ENCODE measurements at places on chromosomes 5 and 9.

GRCh38 chr5:25255128-25255527, 610.4 kb upstream of the CDH10 start:
- DNase-seq, result no peak

- DNase-seq, result no peak
These were observed 248.9 kb downstream of the CWC27 start for GRCh38 chr5:65017636-65018035.

DNA sequence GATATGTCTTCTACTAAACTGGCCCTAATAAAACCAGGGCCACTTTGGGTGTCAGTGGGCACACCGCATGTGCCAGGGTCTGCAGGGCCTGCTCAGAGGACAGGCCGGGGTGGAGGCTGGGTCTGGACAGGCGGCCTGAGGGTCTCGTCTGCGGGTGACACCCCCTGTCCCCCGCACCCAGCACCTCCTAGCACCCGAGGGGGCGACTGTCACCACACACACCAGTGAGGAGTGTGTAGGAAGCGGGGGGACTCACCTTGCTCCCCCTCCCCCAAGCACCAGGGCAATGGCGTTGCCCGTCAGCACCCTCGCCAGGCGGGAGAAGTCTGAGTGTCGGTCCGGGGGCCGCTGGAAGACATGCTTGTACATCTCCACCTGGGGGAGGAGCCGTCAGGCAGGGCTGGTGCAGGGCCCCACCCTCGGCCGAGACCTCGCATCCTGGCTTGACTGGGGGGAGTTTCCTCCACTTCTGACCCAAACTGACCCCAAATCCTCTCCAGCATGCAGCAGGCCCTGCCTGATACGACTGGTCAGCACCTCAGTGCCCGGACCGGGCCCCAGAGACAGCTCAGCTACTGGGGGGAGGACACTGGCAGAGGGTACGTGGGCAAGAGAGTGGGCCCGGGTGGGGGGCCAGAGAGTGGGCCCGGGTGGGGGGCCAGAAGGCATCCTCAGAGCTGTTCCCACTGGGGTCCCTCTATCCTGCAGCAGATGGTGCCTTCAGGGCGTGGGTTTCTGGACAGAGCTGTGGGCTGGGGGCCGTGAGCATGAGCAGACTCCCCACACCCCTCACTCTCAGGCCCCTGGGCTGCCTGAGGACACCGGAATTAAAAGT, 18.9 kb upstream of the NSMF start:
- DNase-seq, result no peak

DNA sequence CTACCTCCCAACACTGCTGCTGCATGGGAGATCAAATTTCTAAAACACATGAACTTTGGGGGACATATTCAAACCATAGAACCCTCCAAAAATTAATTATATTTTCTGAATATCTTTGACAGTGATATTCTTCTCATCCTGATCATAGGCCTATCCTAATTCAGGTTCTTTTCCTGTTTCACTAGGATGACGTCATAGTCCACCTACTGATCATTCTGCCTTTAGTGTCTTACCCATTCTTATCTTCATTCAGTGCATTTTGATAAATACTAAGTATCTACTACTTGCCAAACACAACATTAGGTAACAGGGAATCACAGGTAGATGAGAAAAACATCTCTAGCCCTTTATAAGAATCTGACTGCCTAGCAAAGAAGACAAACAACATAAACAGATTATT, 179.1 kb upstream of the PRLR start:
- DNase-seq, result no peak

DNA sequence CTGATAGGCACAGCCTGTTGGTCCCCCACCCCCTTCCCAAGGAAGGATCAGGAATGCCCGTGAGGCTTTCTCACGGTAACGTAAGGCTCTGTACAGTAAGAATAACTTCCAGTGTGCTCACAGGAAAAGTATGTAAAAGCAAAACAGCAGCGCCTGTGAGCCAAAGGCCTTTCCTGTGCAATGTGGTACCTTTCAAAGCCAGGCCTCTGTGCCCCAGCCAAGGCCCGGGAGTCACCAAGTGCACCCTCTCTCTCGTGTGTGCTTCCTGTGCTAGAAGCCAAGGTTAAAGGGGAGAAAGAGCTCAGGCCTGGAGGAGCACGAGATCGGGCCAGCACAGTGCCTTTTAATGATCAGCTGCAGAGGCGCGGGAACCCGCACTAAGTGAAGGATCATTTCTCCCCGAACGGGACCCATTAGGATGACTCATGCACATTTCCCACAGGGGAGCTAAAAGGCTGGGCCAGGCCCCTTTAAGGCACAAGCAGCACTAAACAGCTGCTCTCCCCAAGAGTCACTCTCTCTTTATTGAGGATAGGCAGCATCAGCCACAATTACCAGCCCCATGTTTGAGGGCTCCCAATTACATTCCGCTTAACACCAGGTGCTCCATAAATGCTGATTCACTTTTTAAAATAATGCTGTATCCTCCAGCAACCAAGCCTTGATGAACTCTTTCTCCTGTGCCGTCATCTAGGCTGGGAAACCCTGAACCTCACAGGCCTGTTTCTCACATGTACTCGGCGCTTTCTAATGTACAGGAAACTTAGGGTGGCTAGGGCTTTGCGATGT, 42.8 kb downstream of the SHB start:
- DNase-seq, result no peak

- no peak for DNase-seq
These were observed 613.6 kb downstream of the ZNF608 start for GRCh38 chr5:124132843-124133242.

- DNase-seq, result no peak
These were observed 502.7 kb downstream of the TLE4 start for GRCh38 chr9:80074439-80074838.

DNA sequence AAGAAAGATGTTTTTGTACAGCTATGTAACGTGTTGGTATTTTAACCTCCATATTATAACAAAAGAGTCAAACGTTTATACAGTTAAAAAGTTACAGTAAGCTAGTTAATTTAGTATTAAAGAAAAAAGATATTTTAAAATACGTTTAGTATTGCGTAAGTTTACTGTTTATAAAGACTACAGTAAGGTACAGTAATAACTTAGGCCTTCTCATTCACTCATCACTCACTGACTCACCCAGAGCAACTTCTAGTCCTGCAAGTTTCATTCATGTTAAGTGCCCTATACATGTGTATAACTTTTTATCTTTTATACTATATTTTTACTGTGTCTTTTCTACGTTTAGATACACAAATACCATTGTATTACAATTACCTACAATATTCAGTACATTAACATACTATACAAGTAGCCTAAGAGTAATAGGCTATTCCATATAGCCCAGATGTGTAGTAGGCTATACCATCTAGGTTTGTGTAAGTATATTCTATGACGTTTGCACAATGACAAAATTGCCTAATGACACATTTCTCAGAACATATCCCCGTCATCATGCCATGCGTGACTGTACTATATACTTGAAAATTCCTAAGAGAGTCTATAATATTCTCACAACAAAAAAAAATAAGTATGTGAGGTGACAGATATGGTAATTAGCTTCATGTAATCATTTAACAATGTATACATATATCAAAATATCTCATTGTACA, 33.8 kb downstream of the ERP44 start:
- no peak for DNase-seq

- DNase-seq, result no peak
These were observed 1.9 kb downstream of the GCNT4 start for GRCh38 chr5:75050415-75050814.

- no peak for DNase-seq
These were observed 141.8 kb upstream of the CD180 start for GRCh38 chr5:67338421-67338820.

GRCh38 chr9:35226651-35227050, 64.8 kb downstream of the UNC13B start:
- no peak for DNase-seq

GRCh38 chr9:127741831-127742434, 6.8 kb upstream of the TOR2A start:
- no peak for DNase-seq

DNA sequence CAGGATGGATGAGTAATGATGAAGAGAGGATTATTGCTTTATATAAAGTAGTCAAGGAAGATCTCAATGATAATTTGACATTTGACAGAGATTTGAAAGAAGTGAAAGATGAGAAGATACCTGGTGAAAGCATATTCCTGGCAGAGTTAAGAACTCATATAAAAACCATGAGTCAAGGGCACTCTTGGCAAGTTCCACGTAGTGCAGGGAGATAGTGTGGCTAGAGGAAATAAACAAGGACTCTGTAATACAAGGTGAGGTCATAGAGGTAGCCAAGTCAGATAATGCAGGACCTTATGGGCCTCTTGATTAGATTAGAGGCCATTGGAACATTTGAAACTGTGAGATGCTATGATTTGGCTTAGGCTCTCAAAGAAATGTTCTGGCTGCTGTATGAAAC, 72.3 kb downstream of the HCN1 start:
- no peak for DNase-seq

DNA sequence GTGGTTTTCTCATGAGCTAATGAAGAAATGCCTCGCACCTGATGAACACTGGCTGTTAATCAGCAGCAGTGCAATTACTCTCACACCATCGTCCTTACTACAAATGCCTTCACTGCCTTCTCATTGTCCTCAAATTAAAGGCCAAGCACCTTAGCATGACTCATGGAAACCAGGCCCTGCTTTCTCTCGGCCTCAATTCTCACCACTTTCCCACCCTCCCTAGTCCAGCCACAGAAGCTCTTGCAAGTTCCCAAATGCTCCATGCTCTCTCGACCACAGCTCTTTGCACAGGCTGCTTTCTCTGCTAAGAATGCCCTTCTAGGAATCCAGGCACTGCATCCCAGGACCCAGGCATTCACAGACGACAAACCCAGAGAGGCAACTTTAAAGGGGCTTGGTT, 94.6 kb upstream of the KLF4 start:
- no peak for DNase-seq

- no peak for DNase-seq
These were observed 14.2 kb downstream of the RFX3 start for GRCh38 chr9:3511551-3511950.

DNA sequence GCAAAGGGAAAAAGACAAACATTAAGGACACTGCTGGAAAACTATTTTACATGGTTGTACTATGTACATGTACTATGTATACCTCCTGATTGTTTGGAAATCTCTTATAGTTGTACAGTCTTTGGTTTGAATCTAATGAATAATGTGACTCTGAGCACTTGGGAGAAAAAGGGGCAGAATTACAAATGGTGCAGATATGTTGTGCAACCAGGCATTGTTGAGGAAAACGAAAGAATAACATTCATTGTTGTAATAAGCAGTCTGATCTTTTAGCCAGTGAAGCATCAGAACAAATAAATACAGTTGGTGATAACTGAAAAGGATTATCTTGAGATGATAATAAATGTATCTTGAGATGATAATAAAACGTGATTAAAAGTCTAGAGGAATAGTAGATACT, 87.2 kb downstream of the CSNK1G3 start:
- no peak for DNase-seq

DNA sequence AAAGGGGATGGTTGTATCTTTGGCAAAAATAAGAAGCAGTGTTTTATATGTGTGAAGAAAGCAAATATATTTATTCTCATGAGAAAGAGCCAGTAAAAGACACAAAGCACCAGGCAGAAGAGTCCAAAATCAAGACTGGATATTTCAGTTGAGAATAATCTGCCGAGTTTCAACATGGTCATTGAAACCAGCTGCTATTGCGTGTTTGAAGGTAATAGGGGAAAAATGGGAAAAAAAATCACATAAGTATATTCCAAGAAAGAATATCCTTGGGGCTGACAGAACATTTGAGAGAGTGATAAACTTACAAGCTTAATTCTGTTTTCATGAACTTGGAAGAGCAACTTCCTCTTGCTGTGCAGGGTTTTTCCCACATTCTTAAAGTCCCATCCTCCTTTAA, 79.9 kb downstream of the ISOC1 start:
- no peak for DNase-seq

DNA sequence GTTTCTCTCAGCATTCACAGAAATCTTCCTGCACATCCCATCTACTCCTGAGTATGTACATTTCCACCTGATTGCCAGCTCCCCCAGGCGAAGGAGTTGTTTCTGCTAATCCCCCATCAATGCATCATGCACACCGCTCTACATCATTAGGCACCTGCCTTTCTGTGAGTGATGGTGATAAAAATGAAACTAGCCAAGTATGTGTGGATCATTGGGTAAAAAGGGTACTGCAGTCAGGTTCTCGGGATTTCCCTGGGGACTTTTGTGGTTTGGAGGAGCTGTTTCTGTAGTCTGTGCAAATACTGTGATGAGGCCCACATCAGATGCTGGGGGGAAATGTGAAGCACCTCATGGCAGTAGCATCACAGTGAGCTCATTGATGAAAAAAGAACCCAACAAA, 30.4 kb downstream of the CAMK4 start:
- peak; percentile 45 for DNase-seq

DNA sequence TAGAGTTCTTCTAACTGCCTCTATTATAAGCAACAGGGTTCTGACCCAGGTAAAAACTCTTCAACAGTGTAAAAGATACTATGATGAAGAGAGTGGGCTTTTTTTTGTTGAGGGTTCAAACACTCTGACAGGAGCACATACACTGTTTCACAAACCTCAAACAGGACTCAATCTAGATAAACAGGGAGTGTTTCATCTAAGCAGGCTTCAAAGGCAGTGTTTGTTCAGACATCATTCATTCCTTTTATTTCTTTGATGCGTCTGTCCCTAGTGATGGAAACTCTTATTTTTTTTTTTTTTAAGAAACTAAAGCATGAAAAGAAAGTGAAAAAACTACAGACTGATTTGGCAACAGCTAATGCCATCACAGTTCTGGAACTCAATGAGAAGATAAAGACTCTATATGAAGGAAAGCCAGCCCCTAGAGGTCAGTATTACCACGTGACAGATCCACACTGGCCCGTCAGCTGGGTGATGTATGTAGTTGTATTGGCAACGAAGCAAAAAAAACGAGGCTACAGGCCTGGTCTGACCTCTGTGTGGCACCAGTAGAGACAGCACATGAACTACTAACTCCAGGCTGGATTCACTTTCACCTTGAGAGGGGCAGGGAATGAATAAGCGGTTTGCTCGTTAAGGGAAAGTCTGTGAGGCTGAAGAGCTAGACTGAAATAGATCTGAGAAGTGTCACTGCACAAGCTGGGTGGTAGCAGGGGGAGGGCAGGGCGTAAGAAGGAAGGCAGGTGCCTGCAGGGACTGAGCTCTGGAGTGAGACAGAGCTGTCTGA, 172.2 kb downstream of the CCDC192 start:
- DNase-seq, result no peak

- DNase-seq, result no peak
These were observed 177.6 kb upstream of the MVB12B start for GRCh38 chr9:126148994-126149393.

- no peak for DNase-seq
These were observed 31.6 kb downstream of the ENC1 start for GRCh38 chr5:74608736-74609601.

DNA sequence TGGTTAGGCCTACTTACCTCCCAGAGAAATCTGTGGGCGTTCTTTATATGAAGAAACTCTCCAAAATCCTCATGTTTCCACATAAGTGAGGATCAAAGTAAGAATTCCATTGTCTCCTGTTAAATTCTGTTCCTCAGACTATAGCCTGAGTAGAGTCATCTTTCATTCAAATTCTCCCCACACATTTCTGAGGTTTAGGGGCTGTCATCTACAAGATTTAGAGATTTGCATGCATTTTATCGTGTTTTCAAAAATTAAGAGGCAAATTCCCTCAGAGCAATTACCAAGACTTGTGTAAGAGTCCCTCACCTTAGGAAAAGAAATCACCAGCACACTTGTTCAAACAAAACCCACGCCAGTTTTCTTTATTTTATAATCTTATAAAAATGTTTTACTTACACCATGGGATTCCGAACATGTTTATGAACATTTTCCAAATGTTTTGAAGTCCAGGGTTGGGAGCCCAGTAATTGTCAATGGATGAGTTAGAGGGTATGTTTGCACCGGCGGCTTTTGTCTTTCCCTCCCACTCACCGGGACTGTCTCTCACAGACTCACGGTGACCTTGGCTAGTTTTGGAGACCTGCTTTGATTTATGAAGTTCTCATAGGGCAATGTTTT, 367.6 kb downstream of the ENC1 start:
- DNase-seq, result no peak

All from T-helper 17 cell (primary cell).